Stromal cell of bone marrow (primary cell): ENCODE measurements at places on chromosomes 6 and 20.

- no peak for DNase-seq
These were observed 226.7 kb downstream of the OTOR start for GRCh38 chr20:16974855-16975162.

- DNase-seq: no peak
These were observed 744 bp downstream of the RIOK1 start for GRCh38 chr6:7390226-7390878.

DNA sequence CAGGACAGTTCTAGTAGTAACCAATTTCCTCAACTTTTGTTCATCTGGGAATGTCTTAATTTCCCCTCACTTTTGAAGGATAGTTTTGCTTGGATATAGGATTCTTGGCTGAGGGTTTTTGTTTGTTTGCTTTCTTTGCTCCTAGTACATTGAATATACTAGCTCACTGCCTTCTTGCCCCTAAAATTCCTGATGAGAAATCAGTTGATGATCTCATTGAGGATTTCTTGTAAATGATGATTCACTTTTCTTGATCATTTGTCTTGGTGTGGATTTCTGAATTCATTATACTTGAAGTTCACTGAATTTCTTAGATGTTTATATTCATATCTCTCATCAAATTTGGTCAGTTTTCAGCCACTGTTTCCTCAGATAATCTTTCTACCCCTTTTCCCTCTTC, 49.1 kb upstream of the PRDM1 start:
- DNase-seq: peak; percentile 58

DNA sequence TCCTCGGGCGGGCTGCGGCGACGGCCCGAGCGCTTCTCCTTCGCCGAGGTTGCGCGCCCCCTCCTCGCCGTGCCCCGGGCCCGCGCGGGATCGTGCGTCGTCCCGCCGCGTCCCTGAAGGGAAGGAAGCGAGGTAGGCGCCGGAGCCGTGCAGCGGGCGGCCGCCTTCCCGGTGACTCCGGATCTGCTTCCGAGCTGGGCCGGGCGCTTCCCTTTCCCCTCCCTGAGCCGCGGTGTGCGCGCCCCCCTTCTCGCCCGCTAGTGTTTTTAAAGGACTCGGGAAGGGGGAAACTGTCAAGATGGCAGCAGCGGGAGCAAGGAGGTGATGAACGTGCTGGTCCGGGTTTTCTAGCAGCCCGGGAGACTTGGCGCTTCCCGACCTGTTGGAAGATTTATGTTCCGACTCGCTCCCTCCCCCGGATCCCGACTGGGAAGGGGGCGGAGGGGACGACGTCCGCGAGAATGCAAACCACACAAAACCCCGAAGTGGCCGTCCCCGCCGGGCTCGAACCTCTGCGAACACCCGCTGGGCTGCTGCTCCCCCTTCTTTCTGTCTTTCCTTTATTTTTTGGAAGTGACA, 744 bp upstream of the FOXO3 start:
- DNase-seq: no peak

GRCh38 chr6:156634951-156635371, 142.2 kb upstream of the ARID1B start:
- DNase-seq: no peak
